ENCODE measurements at places on chromosomes 5 and 9.

DNA sequence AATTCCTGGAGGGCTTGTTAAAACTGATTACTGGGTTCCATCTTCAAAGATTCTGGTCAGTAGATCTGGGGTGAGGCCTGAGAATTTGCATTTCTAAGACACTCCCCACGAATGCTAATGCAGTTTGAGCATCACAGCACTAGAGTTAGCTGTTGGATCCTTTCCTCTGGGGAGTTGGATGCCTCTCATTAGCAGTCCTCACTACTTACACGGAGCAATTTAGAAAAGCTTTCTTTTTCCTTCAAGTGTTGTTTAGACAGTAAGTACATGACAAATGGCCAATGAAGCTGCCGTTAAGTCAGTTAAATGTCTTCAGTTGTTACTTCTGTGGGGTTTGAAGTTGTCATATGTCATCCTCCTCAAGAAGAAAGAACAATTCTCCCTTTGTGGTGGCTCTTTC, 74.9 kb upstream of the HMHB1 start:
- DNase-seq: no peak

DNA sequence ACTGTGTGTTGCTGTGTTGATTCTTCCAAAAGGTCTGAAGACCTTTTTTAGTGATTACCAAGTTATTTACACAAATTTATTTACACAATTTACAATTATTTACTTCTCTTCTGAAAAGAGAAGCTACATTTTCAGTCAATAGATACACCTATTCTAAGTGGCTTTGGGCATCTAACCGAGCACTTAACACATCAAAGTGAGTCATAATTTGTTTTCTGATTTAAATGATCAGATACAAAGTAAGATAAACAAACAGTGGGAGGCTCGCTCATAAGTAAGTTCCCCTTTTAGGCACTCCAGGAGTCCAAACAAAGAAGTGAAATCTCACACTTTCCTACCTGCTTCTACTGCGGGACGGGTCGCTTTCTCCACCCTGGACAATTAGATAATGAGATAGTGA, 90.2 kb downstream of the APBA1 start:
- DNase-seq: no peak

DNA sequence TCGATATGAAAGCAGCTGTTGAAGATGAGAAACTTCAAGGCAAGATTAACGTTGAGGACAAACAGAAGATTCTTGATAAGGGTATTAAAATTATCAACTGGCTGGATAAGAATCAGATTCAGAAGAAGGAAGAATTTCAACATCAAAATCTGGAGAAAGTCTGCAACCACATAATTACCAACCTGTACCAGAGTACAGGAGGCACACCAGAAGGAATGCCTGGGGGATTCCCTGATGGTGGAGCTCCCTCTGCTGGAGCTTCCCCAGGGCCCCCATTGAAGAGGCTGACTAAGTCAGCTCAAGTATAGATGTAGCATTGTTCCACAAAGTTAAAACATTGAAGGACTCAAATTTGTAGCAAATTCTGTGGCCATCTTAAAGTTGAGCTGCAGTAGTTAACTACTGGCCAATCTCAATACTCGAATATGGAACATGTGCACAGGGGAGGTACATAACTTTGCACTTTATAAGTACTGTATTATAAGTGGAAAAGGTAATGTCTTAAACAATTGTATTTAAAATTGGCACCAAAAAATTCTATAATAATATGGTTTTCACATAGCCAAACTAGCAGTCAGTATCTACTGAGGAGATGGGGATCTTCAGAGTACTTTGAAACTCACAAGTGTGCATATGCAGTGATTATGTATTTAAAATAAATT, 237.5 kb downstream of the CHSY3 start:
- DNase-seq: no peak

DNA sequence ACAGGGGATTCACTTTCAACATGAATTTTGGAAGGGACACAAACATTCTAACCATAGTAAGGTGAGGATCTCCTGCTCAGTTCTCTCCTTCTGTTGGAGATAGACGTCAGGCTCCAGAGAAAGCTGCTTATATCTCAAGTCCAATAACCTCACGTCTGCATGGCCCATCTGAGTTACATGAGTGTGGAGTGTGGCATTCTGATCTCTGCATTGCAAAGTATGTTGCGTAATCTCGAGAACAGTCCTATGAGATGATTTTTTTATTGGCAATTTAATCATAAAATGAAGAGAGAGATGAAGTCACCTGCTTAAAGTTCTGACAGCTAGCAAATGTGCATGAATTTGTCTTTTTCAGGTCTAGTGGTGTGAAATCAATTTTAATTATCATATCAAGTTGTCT, 118.8 kb downstream of the SLC12A2 start:
- DNase-seq: no peak

Measured in prostate gland (tissue), 2 donors.